ENCODE measurements at places on chromosomes 11 and 22.

- DNase-seq, result no peak
Observed at GRCh38 chr22:41620589-41621098, at the start of gene DESI1. Gene DESI1, minus strand, starts transcription at chr22:41621043. Its CDS starts 204 bp downstream, at chr22:41620839.

- DNase-seq, result no peak
Observed at GRCh38 chr11:68313574-68314202, 1.3 kb downstream of the LRP5 start.

DNA sequence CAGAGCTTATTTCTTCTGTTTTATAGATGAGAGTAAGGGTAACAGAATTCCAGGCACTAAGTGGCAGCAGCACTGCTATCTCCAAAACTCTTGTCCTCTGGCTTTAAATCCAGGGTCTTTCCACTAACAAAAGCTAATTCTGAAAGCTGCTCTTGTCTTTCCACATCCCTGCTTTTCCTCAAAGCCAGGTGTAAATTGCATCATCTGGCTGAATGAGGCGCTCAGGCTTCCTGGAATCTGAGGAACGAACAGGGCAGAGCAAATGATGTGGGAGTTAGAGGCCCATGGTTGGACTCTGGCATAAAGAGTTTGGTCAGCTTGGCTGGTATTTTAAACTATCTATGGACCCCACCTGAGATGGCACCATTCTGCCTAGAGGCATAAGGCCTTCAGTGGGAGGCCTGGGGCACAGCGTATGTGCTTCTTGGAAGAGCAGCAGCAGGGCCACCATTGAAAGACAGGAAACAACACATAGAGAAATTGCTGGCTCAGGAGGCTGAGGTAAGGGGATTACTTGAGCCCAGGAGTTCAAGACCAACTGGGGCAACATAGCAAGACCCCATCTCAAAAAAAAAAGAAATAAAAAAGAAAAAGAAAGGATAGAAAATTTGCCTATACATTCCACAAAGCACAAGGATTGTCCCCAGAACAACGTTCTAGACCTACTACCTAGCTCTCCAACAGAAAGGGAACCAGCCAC lies 1.9 kb downstream of the KCNJ5 start:
- no peak for DNase-seq

DNA sequence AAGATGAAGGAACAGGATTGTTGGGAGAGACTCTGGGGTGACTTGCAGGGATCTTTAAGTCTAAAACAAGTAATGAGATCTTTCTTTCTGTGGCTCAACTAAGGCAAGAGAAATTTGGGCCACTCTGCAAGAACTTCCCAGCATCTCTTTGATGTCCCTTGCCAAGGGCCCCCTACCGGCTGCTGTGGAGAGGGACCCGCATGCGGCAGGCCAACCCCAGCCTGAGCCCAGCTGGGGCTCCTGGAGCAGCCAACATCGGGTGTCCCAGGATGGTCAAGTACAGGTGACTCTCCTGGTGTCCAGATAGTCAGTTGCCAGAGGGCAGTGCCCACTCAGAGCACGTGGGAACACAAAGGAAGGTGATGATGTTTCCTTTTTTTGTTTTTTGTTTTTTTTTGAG lies 363.2 kb downstream of the TBC1D22A start:
- no peak for DNase-seq

GRCh38 chr22:19361501-19362103 lies 69.9 kb downstream of the HIRA start:
- no peak for DNase-seq

GRCh38 chr11:26095340-26095739 lies 236.6 kb upstream of the ANO3 start:
- no peak for DNase-seq

DNA sequence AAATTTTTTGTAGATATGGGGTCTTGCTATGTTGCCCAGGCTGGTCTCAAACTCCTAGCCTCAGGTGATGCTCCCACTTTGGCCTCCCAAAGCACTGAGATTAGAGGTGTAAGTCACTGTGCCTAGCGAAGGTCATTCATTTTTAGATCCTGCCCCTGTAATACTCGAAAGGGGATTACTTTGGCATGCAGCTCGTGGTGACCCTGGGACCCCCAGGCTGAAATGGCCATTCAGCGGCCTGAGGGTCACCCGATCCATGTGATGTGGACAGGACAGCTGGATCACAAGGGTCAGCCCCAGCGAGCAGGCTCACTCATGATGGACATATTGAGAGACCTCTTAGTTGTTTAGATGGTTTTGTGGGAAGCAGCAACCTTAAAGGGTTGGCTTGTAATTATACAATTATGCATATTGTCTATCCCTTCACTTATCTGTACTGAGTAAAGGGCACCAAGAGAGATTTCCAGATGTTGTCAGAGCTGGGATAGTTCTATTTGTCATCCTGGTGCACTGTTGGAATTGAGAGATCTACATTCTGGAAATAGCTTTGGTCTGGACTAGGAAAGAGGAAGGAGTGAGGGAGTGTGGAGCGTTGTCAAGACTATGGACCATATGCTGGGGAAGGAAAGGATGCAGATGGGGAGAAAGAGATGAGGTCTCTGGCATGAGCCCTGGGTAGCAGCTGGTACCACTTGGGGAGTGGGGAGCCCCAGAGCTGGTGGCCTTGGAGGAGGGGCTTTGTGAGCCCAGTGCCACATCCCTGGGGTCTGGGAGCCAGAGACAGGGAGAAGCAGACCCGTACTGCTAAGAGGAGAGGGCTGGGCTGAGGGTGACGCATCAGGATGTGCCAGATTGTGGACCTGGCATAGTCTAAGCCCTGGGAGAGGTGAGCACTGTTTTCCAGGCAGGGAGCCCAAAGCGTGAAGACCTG lies 15.5 kb downstream of the RHBDD3 start:
- no peak for DNase-seq

Data from activated T-cell treated with anti-CD3 and anti-CD28 coated beads, Interleukin-2, amount 50 U/mL, for 72 hours (primary cell).